SK-MEL-5 (cell line): ENCODE measurements at places on chromosomes 4 and X. TPM values are rescaled to one million over a fixed set of nuclear protein-coding genes. Genes with fewer than 3 reads are reported as not detected.

DNA sequence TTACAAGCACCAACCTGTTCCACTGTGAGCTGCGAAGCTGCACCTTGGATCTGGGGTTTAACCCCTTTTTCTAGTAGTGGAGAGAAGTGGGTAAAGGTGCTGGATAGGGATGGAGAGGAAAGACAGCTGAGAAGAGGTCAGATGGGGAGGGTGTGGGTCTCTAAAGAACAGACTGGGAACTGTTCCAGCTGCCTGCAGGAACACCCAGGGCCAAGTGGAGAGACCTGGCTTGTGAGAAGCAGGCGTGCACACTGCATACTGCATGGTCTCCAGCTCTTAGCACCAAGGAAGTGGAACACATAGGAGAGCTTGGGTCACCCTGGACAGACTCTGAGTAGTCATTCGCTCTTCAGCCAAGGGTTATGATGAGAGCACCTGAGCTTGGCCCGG lies 16.1 kb downstream of the BCOR start:
- no peak for DNase-seq

GRCh38 chr4:91958596-91958995 lies 345.2 kb upstream of the GRID2 start:
- DNase-seq, result no peak

Gene PCDH10
- total RNA-seq, result 0.08 and 0.29 TPM in 2 replicates

Gene BEX4
- total RNA-seq, result 104 and 110 TPM in 2 replicates

Gene TMSB15C
- total RNA-seq, result 0.24 and 0.98 TPM in 2 replicates

Gene SSX4
- 0.42 TPM in 1 of 2 replicates, not detected in the other for total RNA-seq
